Right cardiac atrium (tissue), 5 donors: ENCODE measurements at places on chromosomes 2 and 18. TPM values are rescaled to one million over a fixed set of nuclear protein-coding genes. Genes with fewer than 3 reads are reported as not detected.

SUCLG1 gene
- polyA plus RNA-seq = 307 TPM

DSC2 gene
- polyA plus RNA-seq = 6.6 TPM

GAL3ST2 gene
- polyA plus RNA-seq = 0.09 TPM

CNDP2 gene
- polyA plus RNA-seq = 41.0 TPM

ANKRD36C gene
- 3.1 TPM for polyA plus RNA-seq

LHCGR gene
- polyA plus RNA-seq = 0.07 TPM

DNA sequence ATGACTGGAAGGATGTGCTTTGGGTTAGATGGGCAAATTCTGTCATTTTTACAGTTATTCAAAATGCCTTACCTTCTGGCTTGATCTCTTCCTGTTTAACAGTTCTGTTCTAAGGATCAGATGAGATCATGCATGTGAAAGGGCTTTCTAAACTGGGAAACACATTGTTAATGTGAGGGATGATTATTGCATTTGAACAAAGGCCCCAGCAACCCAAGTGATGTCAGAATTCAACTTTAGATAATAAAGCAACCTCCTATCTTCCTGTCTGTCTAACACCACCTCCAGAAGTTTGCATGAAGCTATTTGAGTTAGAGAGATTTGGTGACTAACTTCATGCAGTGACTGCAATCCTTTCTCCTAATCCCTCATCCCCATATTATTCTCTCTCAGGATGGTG is 77.8 kb upstream of the B3GNT2 start:
- DNase-seq = no peak

DNA sequence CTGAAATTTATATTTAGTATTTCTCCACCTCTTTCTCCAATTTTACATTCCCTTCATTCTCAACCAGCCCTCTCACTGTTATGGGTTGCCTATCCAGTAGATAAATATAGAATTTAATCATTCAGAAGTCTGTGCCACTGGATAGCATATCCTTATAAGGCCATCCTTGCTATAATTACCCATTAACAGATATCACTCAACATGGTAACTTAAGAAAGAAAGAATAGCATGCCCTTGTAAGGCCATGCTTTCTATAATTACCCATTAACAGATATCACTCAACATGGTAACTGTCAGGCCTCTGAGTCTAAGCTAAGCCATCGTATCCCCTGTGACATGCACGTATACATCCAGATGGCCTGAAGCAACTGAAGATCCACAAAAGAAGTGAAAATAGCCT is 1137.4 kb upstream of the FAM98A start:
- no peak for DNase-seq

DNA sequence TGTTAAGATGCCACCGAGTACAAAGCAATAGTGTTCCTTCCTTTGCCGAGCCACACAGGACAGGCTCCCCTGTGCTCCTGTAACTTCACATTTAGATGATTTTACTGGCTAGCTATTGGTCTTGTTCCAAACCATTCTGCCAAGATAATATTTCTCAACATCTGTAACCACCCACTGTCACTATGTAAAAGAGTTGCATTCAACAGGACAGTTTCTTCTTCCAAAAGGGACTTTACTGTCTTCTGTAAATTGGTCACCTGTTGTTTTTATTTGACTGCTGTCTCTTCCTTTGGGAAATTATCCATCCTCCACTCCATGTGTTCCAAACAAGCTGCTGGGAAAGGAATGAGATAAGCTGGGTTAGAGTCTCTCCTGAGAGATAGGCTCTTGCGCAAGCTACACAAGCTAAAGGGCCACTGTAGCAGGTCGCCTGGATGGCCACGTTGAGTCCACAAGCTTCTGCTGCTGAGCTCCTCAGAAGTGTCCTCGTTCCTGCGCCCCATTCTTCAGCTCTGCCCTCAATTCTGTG is 14.4 kb upstream of the BZW1 start:
- peak; percentile 51 for DNase-seq

GRCh38 chr2:132941296-132942020 is 271.5 kb upstream of the LYPD1 start:
- no peak for DNase-seq

GRCh38 chr2:239951129-239951734 is 73.9 kb downstream of the NDUFA10 start:
- peak; percentile 30 for DNase-seq

GRCh38 chr2:29064746-29065067 is 9.6 kb downstream of the PCARE start:
- no peak for DNase-seq

DNA sequence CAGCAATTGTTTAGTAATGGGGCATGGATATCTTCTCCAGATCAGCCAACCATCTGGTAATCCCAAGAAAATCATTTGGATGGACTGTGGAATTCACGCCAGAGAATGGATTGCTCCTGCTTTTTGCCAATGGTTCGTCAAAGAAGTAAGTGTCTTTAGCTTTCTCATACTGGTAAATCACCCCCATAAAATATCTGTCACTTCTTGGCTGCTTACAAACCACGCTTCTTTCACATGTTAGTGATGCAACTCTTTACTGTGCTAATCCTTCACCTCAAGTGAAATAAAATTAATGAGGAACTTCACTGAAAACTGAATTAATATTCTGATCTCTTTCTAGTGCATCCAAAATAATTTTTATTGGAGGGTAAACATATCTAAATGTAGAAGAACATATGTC is 18.9 kb downstream of the CPO start:
- DNase-seq = no peak

- DNase-seq = no peak
Observed at GRCh38 chr18:23548275-23548674, 38.0 kb downstream of the NPC1 start.
